ENCODE measurements at places on chromosomes 16 and 17. TPM values are rescaled to one million over a fixed set of nuclear protein-coding genes. Genes with fewer than 3 reads are reported as not detected.

- DNase-seq, result no peak
These were observed 35.7 kb downstream of the ACSF3 start for GRCh38 chr16:89129378-89129777.

DNA sequence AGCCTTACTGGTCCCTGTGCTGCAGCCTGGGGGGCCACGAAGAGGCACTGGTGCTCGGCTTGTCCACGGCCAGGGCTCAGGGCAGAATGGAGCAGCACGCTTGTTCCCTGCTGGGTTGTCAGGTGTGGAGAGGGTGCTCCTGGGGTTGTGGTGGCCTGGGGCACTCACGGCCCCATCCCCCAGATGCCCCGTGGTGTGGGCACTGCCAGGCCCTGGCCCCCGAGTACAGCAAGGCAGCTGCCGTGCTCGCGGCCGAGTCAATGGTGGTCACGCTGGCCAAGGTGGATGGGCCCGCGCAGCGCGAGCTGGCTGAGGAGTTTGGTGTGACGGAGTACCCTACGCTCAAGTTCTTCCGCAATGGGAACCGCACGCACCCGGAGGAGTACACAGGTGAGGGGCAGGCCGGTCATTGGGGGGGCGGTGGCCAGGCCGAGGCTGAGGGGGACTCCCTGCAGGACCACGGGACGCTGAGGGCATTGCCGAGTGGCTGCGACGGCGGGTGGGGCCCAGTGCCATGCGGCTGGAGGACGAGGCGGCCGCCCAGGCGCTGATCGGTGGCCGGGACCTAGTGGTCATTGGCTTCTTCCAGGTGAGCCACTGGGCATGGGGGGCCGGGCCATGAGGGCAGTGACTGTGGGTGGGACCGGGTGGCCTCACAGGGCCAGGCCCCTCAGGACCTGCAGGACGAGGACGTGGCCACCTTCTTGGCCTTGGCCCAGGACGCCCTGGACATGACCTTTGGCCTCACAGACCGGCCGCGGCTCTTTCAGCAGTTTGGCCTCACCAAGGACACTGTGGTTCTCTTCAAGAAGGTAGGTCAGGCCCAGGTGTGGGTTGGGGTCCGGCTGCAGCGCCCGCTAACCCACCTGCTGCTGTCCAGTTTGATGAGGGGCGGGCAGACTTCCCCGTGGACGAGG, 1.5 kb downstream of the PDIA2 start:
- no peak for DNase-seq

- no peak for DNase-seq
These were observed 57.6 kb downstream of the BANP start for GRCh38 chr16:88008840-88009239.

- DNase-seq, result no peak
These were observed 219.0 kb downstream of the UTP18 start for GRCh38 chr17:51479303-51479702.

Gene DLX4
- total RNA-seq, result 2.1 TPM

Gene GLP2R
- 1.8 TPM for total RNA-seq

DNA sequence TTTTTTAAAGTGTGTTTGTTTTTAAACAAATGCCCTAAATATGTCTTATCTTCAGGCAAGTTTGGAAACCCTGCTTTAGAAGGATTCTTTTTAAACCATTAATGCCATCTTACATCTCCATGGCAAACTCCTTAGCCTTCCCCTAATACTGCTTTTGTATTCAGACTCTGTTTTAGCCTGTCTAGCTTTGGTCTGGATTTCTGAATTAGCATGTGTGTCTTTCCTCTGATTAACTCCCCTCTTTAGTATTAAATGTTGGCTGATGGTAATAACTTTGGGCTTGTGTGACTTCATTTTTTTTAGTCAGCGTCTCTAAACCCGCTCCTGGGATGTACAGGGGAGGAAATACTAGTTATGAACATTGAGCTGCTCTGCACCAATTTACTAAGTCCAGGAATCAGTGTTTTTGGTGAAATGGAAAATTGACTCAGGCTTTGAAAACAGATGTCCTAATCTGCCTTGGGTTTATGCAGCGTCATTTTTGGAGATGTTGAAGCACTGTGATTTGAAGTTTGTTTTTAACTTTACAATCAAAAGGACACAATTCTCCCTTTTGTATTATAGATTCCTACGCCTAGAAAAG, 22.2 kb downstream of the WIPF2 start:
- DNase-seq, result no peak

Gene FOXN1
- 0.35 TPM for total RNA-seq

DNA sequence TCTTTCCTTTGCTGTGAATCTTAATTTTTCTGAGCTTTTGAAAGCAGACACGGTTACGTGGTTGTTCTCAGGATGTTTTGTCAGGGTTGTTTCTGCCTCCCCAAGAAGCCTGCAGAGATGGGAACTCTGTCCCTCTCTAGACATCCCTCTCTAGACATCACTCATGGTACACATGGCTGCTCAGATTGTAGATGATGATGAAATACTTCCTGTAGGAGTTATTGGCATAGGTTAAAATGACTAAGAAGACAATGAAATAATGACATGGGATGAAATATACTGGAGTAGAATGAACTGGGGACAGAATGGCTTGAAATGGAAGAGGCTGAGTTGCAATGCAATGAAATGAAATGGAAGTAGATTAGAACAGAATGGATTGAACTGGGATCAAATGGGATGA, 253.4 kb downstream of the SHISA9 start:
- DNase-seq, result no peak

DNA sequence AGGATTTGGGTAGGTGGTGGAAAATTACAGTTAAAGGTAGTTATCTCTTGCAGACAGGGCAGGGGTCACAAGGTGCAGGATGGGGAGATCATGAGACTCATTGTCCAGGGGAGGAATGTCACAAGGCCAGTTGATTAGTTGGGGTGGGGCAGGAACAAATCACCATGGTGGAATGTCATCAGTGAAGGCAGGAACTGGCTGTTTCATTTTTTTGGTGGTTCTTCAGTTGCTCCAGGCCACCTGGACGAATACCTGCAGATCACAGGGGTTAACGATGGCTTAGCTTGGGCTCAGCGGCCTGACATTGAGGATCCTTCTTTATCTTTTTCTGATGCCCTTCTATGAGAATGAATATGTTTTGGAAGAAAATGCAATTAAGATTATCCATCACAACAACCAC, 87.1 kb downstream of the KPNA2 start:
- DNase-seq, result no peak

- DNase-seq, result no peak
These were observed 38.7 kb downstream of the PKD1 start for GRCh38 chr16:2096853-2097595.

DNA sequence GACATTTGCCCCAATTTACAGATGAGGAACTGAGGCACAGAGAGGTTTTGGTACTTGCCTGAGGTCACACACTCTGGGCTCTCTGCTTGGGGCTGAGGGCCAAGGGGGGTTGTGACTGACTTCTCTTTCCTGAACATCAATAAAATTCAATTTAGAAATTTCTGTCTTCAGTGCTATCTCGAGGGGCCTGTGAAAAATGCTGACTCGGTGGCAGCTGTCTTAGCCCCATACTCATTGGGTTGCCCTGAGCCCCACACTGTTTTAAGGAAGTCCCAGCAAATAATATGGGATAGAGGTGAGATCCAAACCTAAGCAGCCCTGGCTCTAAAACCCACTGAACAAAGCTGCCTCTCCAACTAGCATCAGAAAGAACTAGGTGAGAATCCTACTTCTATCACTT, 7.0 kb upstream of the BRCA1 start:
- DNase-seq, result no peak

Gene NPIPB8
- total RNA-seq, result 2.8 TPM

- DNase-seq, result no peak
These were observed 308.2 kb downstream of the XYLT1 start for GRCh38 chr16:17162560-17162959.

- no peak for DNase-seq
These were observed 6.5 kb downstream of the DDX42 start for GRCh38 chr17:63780507-63780906.

DNA sequence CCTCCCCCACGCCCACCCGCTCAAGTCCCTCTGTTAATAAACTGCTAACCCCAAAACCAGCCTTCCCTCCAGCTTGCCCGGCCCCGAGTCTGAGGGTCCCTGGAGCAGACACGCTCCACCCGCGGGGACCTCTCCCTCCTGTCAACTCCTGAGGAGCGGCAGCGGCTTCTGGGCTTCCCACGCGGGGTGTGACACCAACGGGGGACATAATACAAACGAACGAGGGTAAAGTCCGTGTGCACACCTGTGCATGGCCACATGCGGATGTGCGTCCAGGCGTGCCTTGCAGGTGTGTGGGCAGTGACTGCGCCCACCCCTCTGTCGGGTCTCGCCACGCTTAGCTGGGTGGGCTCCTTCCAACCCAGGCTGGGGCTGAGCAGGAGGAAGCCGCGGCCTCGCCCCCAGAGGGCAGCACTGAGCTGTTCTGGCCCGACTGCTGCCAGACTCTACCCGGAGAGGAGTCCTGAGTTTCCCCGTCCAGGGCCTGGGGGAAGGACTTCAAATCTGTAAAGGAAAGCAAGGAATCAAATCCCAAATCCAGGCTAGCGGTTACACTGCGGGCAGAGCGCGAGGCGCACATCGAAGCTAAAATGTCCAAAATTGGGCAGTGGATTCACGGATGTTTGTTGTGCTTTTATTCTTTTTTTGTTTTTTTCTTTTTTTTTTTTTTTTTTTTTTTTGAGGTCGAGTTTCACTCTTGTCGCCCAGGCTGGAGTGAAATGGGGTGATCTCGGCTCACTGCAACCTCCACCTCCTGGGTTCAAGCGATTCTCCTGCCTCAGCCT, 24.2 kb upstream of the KRT17 start:
- DNase-seq, result peak; percentile 94

- DNase-seq, result no peak
These were observed 44.6 kb downstream of the NFAT5 start for GRCh38 chr16:69610356-69610755.

- DNase-seq, result peak; percentile 73
These were observed 21.8 kb downstream of the XYLT1 start for GRCh38 chr16:17448640-17449638.

Gene NXN
- total RNA-seq, result 57.3 TPM

GRCh38 chr16:3431779-3432219, 11.5 kb downstream of the ZNF597 start:
- DNase-seq, result peak; percentile 68

Gene TMC8
- total RNA-seq, result 26.6 TPM

- DNase-seq, result no peak
These were observed 20.5 kb downstream of the MPHOSPH6 start for GRCh38 chr16:82149536-82149935.

DNA sequence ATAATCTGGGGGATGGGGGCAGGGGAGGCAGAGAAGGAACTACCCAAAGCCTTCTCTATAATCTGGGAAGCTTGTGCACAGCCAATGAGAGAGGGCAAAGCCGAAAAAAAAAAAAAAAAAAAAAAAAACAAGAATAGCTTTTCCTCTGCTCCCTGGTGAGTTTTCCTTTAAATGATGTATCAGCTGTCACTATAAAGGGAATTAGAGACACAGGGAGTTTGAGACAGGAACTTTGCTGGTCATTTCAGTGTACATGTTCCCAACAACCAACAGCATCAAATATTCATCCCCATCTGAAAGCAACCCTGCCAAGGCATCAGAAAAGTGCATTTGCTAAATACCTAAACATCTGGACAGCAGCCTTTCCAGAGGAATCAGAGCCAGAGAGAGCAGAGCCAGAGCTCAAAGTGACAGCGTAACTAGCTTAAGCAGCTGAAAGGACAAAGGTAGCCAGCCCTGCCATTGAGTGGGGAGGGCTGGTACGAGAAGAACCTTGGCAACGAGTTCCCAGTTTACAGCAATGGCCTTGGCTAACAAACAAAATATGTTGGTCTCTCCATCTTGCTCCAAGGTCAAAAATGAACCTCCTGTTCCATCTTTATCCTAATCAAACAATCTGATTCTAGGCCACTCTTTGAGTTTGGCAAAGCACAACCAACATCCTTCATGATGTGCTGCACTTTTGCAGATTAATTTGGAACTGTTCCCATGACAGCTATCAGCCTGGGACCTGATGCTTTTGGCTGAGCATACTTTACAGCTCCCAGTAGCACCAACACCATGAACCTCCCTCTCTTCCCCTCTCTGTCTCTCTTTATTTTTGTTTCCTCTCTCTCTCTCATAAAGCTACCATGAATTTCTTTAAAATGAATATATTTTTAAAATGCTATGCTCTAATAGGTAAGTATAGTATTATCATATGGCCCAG, 143.7 kb upstream of the GNAO1 start:
- DNase-seq, result no peak

DNA sequence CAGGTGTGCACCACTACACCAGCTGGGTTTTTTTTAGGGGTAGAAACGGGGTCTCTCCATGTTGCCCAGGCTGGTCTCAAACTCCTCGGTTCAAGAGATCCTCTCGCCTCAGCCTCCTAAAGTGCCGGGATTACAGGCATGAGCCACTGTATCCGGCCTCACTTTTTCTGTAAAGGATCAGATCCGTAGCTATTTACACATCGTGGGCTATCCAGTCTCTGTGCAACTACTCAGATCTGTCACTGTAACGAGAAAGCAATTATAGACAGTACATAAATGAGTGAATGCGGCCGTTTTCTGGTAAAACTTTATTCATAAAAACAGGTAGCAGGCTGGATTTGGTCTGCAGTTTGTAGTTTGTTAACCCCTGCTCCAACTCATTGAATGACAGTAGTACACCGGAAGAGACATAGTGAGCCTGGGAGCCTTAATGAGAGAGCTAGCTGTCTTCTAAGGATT, 44.5 kb downstream of the VMP1 start:
- DNase-seq, result no peak

DNA sequence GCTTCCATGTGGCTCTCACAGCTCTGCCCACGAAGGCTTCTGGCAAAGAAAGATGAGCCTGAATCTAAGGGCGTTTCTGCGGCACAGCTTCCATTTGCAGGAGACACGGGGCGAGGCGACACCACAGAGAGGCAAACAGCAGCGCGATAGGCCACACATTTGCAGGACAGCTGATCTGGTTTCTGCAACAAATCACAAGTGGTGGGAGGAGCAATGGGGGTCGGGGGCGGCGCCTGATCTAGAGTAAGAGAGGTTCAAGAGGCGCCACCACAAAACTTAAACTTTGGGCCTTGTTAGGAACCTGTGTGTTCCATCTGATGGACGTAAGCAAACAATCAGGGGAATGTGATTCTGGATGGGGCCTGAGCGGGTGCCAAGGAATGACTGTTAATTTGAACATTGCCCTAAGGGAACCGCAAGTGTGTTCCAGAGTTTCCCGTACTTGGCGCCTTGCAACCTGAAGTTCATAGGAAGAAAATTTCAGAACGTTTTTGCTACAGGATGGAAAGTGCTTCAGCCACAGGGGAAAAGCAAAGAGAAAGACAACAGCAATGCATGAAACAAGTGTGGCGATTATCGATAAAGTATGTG, 18.9 kb upstream of the ENPP7 start:
- no peak for DNase-seq

GRCh38 chr17:6548578-6549330, 7.6 kb downstream of the PITPNM3 start:
- DNase-seq, result no peak
